ENCODE measurements at places on chromosomes 5 and 9. TPM values are rescaled to one million over a fixed set of nuclear protein-coding genes. Genes with fewer than 3 reads are reported as not detected.

TMEM141 gene
- total RNA-seq: 50.6 TPM

LCNL1 gene
- total RNA-seq: not detected

BTNL8 gene
- 0.48 TPM for total RNA-seq

ARHGEF39 gene
- 18.6 TPM for total RNA-seq

TXNDC8 gene
- not detected for total RNA-seq

THBS4 gene
- 12.8 TPM for total RNA-seq

KCNMB1 gene
- 0.10 TPM for total RNA-seq

GABRA1 gene
- total RNA-seq: 17.3 TPM

C5orf58 gene
- 1.6 TPM for total RNA-seq

F2RL2 gene
- total RNA-seq: 0.10 TPM

C1QTNF2 gene
- total RNA-seq: 1.3 TPM

OR2V1 gene
- not detected for total RNA-seq

SELENOP gene
- 17.0 TPM for total RNA-seq

DIPK1B gene
- total RNA-seq: 35.3 TPM

TAS2R1 gene
- total RNA-seq: not detected

ANKRD55 gene
- not detected for total RNA-seq

CLIC3 gene
- total RNA-seq: not detected

WHRN gene
- 7.4 TPM for total RNA-seq

PGM5 gene
- not detected for total RNA-seq

SKP2 gene
- total RNA-seq: 104 TPM

WNT8A gene
- total RNA-seq: 0.27 TPM

DOCK2 gene
- total RNA-seq: 8.5 TPM

NR2F1-AS1 gene
- 2.1 TPM for total RNA-seq

SAPCD2 gene
- 30.3 TPM for total RNA-seq

SNX30 gene
- total RNA-seq: 12.2 TPM

ANKRD34B gene
- 6.3 TPM for total RNA-seq

ARL14EPL gene
- not detected for total RNA-seq

CAMK2A gene
- 0.28 TPM for total RNA-seq

SPINK7 gene
- total RNA-seq: not detected

DDX4 gene
- not detected for total RNA-seq

FOXI1 gene
- not detected for total RNA-seq

FBXW2 gene
- total RNA-seq: 60.2 TPM

ZNF462 gene
- total RNA-seq: 163 TPM

MARCHF3 gene
- 12.0 TPM for total RNA-seq

DAPK1 gene
- total RNA-seq: 131 TPM

PARP8 gene
- total RNA-seq: 27.6 TPM

KIAA0825 gene
- total RNA-seq: 0.98 TPM

AGXT2 gene
- not detected for total RNA-seq

ZBED3 gene
- total RNA-seq: 6.6 TPM

RELL2 gene
- total RNA-seq: 18.6 TPM

BARHL1 gene
- total RNA-seq: not detected

TMEFF1 gene
- total RNA-seq: 68.2 TPM

NUP188 gene
- total RNA-seq: 95.0 TPM

SLC45A2 gene
- not detected for total RNA-seq

GPR150 gene
- total RNA-seq: not detected

KIAA1958 gene
- 39.9 TPM for total RNA-seq
